ENCODE measurements at places on chromosomes 16 and 17.

- no peak for DNase-seq
These were observed 384.5 kb downstream of the CPPED1 start for GRCh38 chr16:12419151-12419550.

GRCh38 chr16:75377729-75378386 lies 55.4 kb downstream of the CFDP1 start:
- DNase-seq: peak; percentile 87

DNA sequence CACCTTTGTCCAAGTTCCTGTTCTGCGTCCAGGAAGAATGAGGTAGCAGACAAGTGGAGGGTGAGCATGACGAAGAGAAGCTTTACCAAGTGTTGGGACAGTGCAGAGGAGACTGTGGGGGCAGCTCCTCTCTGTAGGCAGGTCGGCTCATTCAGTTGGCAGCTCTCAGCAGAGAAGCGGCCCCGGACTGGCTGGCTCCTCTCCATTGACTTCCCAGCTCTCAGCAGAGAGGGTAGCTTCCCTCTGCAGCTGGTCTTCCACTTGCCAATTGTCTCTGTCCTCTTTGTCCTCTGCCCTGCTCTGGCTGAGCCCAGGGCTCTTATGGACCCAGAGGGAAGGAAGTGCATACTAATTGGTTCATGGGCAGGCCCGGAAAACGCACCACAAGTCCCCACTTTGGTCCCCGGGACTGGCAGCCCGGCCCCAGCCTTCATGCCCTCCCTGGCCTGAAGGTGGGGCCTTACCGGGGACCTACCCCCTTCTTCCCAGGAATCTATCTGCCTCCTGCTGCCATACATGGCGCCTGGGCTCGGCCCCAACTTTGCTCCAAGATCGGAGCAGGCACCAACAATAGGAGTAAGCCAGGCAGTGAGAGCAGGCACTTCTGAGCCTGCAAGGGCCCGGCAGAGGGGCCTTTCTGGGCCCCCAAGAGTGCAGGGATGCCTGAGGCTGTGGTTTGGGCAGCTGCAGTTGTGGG lies 10.1 kb downstream of the KCTD5 start:
- no peak for DNase-seq

GRCh38 chr17:12659500-12659899 lies 6.2 kb upstream of the MYOCD start:
- no peak for DNase-seq

DNA sequence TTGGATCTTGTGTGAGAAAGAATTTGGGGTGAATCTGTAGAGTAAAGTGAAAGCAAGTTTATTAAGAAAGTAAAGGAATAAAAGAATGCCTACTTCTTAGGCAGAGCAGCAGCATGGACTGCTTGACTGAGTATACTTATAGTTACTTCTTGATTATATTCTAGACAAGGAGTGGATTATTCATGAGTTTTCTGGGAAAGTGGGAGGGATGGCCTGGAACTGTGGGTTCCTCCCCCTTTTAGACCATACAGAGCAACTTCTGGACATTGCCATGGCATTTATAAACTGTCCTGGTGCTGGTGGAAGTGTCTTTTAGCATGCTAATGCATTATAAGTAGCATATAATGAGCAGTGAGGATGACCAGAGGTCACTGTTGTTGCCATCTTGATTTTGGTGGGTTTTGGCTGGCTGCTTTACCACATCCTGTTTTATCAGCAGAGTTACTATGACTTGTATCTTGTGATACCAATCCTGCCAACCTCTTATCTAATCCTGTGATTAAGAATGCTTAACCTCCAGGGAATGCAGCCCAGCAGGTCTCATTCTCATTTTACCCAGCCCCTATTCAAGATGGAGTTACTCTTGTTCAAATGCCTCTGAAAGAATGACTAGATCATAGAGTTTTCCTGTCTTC lies 58.7 kb downstream of the HSD17B2 start:
- DNase-seq: no peak

DNA sequence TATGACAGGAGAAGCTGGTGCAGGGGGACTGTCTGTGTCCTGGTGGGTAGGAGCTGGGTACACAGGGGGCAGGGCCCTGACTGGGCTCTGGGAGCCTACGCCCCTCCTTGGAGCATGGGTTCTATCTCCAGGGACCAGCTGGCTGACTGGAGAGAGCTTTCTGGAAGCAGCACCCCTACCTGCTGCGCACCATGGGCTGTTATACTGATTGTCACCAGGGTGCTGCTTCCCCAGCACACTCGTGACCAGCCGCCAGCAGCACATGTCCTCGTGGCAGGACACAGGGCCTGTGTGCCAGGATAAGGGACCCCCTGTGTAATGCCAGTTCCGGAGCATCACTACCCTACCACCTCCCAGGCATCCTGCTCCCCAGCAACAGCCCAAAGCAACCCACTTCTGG lies 106.0 kb downstream of the AMFR start:
- DNase-seq: no peak

DNA sequence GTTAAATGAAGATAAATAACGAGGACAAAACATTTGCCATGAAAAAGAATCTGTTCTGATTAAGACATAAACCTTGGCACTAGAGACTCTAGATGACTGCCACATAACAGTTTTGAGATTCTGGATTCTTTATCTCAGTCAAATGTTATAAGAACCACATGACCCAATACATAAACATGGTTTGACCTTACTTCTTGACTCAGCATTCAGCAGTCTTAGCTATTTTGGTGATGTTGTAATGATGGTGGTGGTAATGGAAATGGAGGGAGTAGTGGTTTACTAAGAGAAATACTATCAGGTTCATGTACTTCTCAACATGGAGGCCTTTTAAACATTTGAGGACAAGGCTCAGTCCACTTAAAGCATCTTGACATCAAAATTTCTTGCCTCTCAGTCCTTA lies 925.4 kb downstream of the CDH11 start:
- DNase-seq: no peak

DNA sequence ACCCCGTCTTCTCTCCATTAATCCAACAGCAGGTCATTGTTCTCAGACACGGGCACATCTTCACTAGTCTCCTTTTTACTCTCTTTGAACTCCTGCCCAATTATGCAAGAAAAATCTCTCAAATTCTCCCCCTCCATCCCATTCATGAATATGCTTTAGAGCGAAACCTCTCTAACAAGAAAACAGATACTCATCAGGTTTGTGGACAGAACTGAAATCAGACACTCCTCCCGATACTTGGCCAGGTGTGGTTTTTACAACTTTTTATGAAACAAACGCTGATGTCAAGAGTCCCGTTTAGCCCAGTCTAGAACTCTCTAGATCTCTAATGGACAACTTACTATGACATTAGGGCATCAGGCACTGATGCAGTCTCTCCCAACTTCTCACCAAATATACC lies 40.9 kb downstream of the PIK3R5 start:
- no peak for DNase-seq

DNA sequence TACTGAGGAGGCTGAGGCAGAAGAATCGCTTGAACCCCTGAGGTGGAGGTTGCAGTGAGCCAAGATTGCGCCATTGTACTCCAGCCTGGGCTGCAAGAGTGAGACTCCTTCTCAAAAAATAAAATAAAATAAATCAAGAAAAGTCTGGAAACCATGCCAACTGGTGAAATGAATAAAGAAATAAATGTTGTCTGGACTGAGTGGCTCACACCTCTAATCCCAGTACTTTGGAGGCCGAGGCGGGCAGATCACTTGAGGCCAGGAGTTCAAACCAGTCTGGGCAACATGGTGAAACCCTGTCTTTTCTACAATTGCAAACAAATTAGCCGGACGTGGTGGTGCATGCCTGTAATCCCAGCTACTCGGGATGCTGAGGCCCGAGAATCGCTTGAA lies 744 bp upstream of the LRRC37A3 start:
- no peak for DNase-seq

DNA sequence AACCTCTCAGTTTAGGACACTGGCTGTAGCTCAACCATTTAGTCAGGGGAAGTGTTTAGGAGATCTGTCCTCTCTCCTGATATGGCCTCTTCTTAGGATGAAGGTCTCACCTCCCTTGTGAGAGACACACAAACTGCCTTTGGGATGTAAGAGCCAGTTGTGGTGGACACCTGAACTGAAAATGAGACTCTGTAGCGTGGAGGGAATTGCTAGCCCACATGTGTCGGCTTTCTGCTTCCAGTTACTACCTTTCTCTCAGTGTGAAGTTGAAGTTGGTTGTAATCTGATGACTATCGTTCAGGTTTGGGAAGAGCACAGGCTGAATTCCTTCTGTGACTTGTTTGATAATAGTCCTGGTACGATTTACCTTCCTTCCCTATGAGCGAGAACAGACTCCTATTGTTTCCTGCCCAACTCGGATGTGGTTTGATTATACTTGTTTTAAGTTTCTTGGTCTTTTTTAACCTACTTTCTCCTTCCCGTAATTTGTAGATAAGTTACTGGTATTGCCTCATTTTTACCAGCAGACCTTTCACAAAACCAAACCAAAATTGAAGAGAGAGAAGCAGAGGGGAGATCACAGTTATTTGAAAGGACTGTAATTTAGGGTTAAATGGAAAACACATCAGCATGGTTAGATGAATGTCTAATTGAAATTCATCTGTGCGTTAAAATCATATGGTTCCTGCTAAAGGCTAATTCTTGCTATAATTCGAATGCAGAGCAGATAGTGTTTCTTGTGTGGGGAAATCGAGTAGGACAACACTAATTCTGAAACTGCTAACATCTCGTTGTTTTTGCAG lies 43.2 kb downstream of the CLEC16A start:
- no peak for DNase-seq

DNA sequence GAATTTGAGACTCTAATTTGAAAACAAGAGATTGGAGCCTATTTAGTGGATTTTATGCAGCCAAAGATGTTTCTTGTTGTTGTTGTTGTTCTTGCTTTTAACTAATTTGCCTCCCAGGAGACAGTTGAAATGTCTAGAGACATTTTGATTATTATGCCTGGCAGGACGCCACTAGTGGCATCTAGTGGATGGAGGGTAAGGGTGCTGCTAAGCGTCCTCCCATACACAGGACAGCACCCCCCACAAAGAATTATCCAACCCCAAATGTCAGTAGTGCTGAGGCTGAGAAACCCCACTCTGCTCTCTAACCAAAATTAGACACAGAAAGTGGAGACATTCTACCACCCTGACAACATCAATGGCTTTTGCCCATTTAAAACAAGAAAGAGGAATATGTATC lies 15.4 kb upstream of the HSBP1 start:
- no peak for DNase-seq

DNA sequence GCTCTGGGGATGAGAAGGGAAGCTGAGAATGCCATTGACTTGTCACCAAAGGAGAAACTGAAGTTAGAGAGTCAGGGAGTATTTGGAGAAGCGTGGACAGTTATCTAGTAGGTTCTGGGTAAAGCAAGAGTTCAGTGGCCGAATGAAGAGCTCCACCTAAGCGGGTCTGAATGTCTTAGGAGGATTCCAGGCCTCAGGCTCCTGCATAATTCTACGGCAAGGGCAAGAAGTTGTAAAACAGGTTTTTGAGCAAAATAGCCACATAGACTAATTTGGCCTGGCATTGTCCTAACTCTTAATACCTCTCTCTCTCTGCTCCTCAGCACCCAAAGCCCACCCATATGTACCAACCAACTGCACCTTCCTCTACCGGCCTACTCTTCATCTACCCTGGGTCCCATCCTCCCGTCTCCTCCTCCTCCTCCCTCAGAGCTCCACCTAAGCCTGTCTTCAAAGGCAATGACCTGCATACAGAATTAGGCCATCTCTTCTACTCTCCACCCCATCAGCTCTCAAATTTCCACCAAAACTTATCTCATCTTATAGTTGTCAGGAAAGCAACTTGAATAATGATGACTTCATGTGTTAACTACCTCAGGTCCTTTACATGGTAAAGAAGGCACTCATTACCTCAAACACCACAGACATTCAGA lies 42.0 kb upstream of the KCNJ2 start:
- DNase-seq: no peak

GRCh38 chr16:70475054-70475871 lies 20.9 kb downstream of the FCSK start:
- DNase-seq: no peak

DNA sequence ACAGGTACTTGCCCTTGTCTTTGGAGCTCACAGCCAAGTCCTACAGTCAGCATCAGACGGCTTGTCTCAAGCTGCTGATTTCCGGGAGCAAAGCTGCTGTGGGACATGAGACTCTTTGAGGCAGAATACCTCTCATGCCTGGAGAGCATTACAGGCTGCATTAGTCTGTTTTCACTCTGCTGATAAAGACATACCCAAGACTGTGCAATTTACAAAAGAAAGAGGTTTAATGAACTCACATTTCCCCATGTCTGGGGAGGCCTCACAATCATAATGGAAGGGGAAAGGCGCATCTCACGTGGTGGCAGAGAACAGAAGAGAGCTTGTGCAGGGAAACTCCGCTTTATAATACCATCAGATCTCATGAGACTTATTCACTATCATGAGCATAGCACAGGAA lies 661.2 kb downstream of the WWOX start:
- no peak for DNase-seq

GRCh38 chr16:22961206-22961605 lies 147.2 kb downstream of the HS3ST2 start:
- DNase-seq: no peak

GRCh38 chr16:23608194-23608593 lies 12.1 kb upstream of the NDUFAB1 start:
- no peak for DNase-seq

DNA sequence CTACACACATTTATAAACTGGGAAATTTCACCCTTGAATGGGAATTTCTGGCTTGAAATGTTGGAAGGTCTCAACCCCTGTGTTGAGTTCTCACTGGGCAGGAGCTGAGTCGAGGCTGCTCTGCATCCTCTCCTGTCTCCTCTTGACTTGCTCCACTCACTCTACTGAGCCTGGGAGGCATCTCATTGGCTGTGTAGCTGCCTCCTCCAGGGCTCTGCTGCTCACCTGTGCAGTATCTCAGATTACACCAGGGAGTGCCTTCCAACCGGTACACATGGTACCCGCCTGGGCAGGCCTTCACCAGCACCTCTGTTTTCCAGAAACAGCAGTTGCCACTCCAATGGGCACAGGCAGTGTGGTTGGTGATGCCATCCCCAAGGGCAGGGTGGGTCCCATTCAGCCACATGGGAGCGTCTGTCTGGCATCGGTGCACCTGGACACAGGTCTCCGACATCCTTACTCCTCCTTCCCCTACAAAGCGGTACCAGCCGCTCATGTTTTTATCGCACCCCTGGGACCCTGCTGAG lies 3.7 kb downstream of the GP2 start:
- DNase-seq: no peak

DNA sequence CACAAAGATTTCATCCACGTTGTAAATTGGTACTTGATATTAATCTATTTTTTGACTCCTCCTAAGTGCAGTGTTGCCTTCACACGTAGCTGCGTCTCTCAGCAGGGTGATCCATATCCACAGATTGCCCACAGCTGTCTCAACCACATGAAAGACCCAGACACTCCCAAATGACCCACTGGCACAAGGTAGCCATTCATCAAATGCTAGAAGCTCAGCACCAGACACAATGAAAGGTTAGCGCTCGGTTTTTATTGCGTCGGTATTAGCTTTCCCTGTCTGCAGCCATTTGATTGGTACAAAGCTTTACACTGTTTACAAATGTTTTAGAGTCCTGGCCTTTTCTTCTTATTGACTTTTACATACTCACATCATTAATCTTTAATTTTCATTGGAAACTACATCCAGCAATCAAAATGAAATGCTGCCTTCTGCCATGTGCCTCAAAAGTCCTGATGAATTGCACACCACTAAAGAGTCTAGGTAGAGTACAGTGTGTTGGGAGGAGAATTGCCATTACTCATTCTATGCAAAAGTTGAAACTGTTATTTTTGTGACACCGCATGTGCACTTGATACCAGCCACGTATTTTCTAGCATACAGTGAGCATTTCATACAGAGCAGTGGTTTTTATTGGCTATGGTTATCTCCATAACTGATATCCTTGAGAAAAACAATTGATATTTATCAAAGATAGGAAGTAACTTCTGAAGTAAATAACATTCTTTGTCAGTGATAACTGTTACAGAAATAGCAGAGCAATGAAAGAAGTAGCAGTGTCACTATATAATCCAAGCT lies 127.3 kb upstream of the NUDT7 start:
- no peak for DNase-seq

Measured in vagina (tissue), 2 donors.